ENCODE measurements at places on chromosomes 2 and 18.

GRCh38 chr2:176091329-176092258 is 927 bp upstream of the HOXD13 start:
- DNase-seq: no peak

DNA sequence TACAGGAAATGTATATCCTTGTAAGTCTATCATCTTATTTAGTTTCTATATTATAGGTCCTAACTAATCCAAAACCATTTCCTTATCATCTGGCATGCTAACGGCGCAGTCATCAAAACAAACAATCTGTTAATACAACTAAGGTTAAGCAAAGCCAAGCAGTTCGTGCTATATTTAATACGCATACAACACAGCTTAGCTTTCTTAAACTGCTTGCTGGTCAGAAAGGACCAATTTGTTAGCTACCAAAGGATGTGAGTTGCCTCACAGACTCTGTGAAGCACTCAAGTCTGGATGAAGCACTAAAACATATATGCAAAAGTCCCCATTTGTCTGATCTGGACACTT is 67.0 kb downstream of the ZEB2 start:
- no peak for DNase-seq

- DNase-seq: no peak
Measured at GRCh38 chr2:37895140-37895539, 29.9 kb upstream of the RMDN2 start.

- no peak for DNase-seq
Measured at GRCh38 chr2:10028407-10028987, 14.9 kb upstream of the KLF11 start.

DNA sequence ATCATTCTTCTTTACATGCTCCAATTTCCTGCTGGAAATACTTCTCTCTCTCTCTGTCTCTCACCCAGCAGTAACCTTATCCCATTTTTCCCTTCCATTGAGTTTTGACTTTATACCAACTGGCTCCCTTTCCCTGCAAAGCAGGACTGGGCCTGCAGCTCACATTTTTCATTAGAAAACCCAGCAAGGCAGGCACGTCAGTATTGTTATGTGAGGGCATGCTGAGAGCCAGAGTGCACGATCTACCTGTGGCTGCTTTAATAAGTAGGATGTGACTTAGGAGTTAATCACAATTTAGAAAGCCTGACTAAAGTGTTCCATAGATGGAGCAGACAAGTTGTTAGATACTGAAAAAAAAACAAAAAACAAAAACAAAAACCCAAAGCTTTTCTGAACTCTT is 5.2 kb upstream of the NDUFV2 start:
- DNase-seq: no peak

GRCh38 chr2:38797250-38797676 is 19.3 kb downstream of the GEMIN6 start:
- DNase-seq: no peak

GRCh38 chr2:46873604-46874068 is 42.0 kb downstream of the MCFD2 start:
- peak; percentile 20 for DNase-seq

DNA sequence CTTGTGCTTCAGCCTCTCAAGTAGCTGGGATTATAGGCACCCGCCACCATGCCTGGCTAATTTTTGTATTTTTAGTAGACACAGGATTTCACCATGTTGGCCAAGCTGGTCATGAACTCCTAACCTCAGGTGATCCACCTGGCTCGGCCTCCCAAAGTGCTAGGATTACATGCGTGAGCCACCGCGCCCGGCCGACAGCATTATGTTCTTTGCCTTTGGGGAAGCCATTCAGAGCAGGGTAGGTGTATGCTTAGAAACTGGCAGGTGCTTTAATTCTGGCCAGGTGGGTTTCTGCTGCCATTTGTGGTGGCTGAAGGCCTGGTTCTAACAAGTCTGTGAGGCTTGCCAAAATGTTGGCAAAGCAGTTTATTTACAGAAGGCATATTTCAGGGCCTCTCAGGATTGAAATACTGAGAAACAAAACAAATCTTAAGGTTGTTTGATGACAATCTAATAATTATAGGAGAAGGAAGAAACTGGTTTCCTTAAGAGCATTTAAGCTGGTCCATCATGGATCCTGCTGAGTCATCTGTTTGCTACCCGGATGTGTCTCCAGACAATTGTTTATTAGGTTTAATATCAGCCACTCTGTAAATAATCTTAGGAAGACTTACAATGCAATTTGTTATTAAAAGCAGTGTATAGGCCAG is 16.0 kb downstream of the SLC20A1 start:
- no peak for DNase-seq

DNA sequence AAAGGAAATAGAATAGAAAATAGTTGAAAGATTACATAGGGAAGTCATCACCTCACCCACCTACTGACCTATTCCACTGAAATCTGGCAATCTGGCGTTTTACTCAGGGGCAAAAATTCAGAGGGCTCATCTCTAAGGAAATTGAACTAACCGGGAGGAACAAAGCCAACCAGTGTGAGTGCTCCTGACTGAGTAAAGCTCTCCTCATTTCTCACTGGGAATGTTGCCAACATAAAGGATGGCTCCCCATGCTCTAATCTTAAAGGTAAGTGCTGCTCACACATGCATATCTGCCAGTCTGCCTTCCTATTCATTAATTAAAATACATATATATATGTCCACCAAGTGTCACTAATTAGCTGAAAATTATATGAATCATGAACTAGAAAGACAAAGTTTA is 13.5 kb upstream of the DOK6 start:
- DNase-seq: no peak

GRCh38 chr18:12060182-12060870 is 33.3 kb upstream of the ANKRD62 start:
- DNase-seq: no peak

GRCh38 chr2:9308186-9308955 is 101.8 kb downstream of the ASAP2 start:
- DNase-seq: no peak

DNA sequence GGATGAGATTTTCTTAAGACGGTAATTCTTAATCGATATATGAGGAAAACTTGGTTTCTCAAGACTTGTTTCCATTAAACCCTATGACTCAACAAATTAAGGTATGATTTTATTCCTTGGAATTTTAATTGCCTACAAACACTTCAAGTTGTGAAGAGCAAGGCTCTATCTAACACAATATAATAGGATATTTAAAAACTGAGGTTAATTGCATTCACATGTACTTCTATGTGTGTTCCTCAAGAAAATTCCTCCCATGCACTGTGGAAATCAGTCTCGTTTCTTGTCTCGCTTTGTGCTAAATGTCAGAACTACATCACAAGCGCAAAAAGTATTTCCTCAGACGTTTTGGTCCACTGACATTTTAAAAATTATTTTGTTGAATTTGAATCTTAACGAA is 109.6 kb upstream of the UNC80 start:
- no peak for DNase-seq

- DNase-seq: no peak
Measured at GRCh38 chr2:171952276-171952675, 30.0 kb downstream of the HAT1 start.

DNA sequence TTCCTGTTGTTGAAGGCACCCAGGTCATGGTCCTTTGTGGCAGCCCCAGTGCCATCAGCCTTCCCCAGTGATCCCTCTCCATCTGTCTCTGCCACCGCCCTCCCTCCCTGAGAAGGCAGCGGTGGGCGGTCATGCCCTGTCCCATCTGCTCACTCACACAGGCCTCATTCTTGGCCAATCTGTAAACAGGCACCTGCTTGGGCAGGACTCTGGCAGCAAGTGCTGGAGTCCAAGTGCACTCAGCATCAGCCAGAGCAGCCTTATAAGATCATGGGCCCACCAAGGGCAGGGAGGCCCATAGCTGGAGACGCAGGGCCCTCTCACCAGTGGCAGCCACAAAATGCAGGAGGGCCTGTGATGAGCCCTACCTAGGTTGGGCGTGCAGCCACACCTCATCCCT is 140.9 kb downstream of the TWIST2 start:
- no peak for DNase-seq

- DNase-seq: no peak
Measured at GRCh38 chr18:42549596-42549995, 565.9 kb downstream of the RIT2 start.

DNA sequence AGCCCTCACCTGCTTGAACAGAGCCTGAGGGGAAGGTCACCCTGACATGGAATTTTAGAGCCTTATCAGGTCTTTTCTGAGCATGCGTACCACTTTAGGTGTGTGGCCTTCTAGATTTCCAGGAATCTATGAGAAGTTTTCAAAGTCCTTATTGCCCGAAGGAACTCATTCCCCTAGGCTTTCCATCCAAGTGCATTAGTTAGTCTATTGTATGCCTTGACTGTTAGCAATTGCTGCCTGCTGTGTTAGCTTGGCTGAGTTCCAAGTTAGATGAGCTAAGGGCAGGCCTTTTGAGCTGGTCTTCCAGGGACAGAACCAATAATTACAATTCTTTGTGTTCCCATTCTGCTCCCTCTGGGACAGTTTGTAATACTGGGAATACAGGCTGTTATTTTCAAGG is 30.8 kb upstream of the PUM2 start:
- DNase-seq: no peak

DNA sequence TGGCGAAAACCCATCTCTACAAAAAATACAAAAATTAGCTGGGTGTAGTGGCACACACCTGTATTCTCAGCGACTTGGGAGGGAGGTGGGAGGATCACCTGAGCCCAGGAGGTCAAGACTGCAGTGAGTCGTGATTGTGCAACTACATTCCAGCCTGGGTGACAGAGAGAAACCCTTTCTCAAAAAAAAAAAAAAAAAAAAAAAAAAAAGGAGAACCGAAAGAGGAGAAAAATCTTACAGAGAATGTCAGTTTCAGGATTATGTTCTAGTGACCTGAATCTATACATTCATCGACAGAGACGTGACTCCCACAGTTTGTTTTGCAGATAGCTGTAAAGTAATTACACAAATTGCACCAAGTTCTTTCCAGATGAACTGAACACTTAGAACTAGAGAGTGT is 187.8 kb downstream of the FTCDNL1 start:
- no peak for DNase-seq

GRCh38 chr18:79258447-79258846 is 137.3 kb upstream of the NFATC1 start:
- DNase-seq: no peak

GRCh38 chr18:42183746-42184145 is 228.7 kb downstream of the PIK3C3 start:
- no peak for DNase-seq

DNA sequence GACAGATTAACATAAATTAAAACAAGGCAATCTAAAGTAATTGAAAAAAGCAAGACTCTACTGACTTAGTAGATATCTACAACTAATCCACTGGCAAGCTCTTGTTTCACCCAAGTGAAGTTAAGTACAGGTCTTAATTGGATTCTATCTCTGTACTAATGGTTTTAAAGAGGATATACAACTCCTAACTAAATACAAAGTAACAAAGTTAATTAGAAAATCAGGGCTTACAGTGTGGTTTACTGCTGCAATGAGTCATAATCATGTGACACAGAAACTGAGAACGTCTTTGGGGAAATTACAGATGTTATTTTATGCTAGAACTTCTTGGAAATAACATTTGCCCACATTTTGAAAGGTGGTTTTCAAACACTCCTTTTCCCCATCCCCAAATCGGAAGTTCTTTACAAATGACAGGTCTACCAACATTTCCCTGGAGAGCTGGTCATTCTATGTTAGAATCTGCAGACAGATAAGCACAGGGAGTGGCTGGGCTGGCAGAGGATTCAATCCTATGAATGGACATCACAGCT is 245.3 kb downstream of the STK39 start:
- DNase-seq: no peak

DNA sequence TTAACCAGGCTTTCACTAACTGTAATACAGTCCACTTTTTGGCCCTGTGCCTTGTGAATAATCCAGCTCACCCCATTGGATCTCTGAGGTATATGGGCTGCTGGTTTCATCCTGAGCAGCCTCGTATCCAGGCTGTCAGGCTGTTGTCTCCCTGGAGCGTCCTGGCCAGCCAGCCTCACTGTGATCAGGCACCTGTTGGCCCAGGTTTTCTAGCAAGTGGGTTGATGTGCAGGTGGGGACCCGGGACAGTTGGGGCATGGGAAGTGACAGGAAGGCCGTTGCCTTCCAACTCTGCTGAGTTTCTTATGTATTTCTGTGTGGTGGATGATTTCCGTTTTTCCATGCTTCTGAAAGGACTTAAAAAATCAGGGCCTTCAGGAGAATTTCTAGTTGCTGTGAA is 132.4 kb downstream of the ACOXL start:
- no peak for DNase-seq

GRCh38 chr2:71846669-71847291 is 300.9 kb downstream of the CYP26B1 start:
- no peak for DNase-seq

GRCh38 chr2:224786848-224787247 is 70.7 kb upstream of the CCDC195 start:
- DNase-seq: no peak

- no peak for DNase-seq
Measured at GRCh38 chr2:148122788-148123187, 101.9 kb downstream of the MBD5 start.

DNA sequence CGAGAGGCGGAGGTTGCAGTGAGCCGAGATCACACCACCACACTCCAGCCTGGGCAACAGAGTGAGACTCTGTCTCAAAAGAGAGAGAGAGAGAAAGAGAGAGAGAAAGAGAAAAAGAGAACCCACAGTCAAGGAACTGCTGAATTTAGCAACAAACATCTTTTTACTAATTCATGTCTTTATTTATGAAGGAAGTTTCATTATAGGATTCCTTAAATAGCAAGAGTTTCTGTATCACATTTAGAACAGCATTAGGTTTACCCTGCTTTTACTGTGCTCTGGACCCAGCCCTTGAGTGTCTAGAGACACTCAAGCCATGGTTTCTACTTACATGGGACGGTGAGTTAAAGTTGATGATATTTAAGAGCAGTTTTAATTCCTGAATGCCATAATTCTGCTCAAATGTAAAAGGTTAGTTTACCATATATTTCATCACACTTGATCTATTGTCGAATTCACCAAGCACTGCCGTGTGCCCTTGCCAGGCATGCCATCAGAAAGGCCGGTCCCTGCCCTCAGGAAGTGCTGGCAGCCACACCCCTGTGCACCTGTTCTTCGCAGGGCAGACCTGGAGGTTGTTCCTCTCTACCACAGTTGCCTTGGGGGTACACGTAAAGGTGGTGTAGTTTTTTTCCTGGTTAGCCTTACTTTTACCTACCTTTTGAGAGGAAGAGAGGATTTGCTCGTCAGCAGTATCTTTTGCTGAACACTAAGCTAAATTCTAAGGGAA is 153.3 kb downstream of the LDLRAD4 start:
- DNase-seq: no peak

GRCh38 chr2:8090748-8091700 is 590.8 kb upstream of the ID2 start:
- peak; percentile 60 for DNase-seq

Data from activated naive CD4-positive, alpha-beta T cell treated with anti-CD3 and anti-CD28 coated beads, Interleukin-2, amount 50 U/mL, for 16 hours (primary cell).